ENCODE measurements at places on chromosomes 6 and 20. TPM values are rescaled to one million over a fixed set of nuclear protein-coding genes. Genes with fewer than 3 reads are reported as not detected.

Gene BANF2
- not detected for total RNA-seq

Gene KHDC3L
- total RNA-seq: not detected

Gene RAB22A
- 9.9 TPM for total RNA-seq

Gene C2
- total RNA-seq: 3.1 TPM

DNA sequence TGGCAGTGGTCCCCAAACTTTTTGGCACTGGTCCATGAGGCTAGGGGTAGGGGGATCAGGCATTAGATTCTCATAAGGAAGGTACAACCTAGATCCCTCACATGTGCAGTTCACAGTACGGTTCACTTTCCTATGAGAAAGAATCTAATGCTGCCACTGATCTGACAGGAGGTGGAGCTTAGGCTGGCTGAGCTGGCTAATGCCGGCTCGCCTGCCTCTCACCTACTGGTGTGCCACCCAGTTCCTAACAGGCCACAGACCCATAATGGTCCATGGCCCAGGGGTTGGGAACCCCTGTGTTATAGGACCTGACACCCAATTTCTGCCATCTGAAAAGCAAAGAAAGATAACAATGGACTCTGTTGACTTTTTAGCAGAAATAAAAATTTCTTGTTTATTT lies 199.6 kb downstream of the GMPR start:
- no peaks in the 10 kb centered on the region for H3K4me1 ChIP-seq
- H3K27ac ChIP-seq: no peak overlapping the region
- no peaks in the 10 kb centered on the region for H3K27me3 ChIP-seq
- no peaks in the 10 kb centered on the region for H3K36me3 ChIP-seq

DNA sequence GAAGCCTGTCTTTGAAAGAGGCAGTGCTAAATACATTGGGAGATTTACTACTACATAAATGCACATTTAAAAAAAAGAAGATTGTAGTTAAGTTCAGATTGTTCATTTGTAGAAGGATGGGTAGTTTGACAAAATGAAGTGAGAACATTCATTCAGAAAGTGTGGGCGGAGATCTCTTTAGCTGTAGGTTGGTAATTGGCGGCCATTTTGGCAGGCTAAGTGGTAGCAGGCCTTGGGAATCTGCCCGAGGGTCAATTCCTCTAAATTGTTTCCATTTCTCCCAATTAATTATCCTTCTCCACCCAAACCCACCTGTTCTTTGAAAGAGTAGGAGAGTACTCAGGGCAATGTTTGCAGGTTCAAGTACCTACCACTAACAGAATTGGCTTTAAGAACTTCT lies 17.9 kb downstream of the SOX4 start:
- DNase-seq: no peak
- H3K27me3 ChIP-seq: no peaks in the 10 kb centered on the region
- H3K27ac ChIP-seq: no peak overlapping the region
- H3K4me1 ChIP-seq: no peaks in the 10 kb centered on the region
- H3K4me3 ChIP-seq: no peak overlapping the region

DNA sequence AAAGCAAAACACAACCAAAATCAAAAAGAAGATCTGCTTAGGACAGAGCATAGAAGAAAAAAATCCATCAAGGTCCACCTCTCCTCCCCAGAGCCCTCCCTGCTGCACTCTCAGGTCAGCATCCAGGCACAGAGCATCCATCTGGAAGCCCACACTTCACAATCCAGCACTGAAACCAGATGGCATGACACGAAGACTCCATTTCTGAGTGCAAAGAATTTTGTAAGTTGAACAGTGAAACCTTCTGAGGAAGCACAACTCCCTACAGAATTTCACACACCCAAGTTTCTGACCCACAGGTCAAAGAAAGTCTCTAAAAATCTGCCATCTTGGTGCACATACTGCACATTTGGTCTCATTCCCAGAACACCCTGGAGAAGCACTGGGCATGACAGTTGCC lies 128.8 kb upstream of the STXBP5 start:
- H3K4me3 ChIP-seq: no peak overlapping the region
- no peaks in the 10 kb centered on the region for H3K27me3 ChIP-seq
- no peaks in the 10 kb centered on the region for H3K36me3 ChIP-seq
- H3K27ac ChIP-seq: no peak overlapping the region

DNA sequence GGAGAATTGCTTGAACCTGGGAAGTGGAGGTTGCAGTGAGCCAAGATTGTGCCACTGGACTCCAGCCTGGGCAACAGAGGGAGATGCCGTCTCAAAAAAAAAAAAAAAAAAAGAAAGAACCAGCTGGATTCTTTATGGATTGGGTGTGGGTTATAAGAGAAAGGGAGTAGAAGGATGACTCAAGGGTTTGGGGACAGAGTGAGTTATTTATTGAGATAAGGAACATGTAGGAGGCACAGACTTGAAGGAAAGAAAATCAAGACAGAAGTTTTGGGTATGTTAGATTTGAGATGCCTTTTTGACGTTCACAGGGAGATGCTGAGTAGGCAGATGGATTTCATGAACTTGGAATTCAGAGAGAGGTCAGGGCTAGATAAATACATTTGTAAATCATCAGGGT lies 47.6 kb downstream of the KIZ start:
- no peak overlapping the region for H3K4me3 ChIP-seq
- no peak overlapping the region for H3K27ac ChIP-seq
- H3K4me1 ChIP-seq: no peaks in the 10 kb centered on the region

GRCh38 chr6:158570681-158570962 lies 10.7 kb downstream of the TMEM181 start:
- no peaks in the 10 kb centered on the region for H3K36me3 ChIP-seq
- no peak overlapping the region for H3K4me3 ChIP-seq
- H3K27me3 ChIP-seq: no peaks in the 10 kb centered on the region
- no peak for DNase-seq
- no peaks in the 10 kb centered on the region for H3K4me1 ChIP-seq

GRCh38 chr6:45721665-45722064 lies 294.0 kb downstream of the CLIC5 start:
- H3K4me3 ChIP-seq: no peak overlapping the region
- H3K27me3 ChIP-seq: no peaks in the 10 kb centered on the region
- no peaks in the 10 kb centered on the region for H3K36me3 ChIP-seq
- DNase-seq: no peak
